ENCODE measurements at places on chromosomes 7 and 10.

DNA sequence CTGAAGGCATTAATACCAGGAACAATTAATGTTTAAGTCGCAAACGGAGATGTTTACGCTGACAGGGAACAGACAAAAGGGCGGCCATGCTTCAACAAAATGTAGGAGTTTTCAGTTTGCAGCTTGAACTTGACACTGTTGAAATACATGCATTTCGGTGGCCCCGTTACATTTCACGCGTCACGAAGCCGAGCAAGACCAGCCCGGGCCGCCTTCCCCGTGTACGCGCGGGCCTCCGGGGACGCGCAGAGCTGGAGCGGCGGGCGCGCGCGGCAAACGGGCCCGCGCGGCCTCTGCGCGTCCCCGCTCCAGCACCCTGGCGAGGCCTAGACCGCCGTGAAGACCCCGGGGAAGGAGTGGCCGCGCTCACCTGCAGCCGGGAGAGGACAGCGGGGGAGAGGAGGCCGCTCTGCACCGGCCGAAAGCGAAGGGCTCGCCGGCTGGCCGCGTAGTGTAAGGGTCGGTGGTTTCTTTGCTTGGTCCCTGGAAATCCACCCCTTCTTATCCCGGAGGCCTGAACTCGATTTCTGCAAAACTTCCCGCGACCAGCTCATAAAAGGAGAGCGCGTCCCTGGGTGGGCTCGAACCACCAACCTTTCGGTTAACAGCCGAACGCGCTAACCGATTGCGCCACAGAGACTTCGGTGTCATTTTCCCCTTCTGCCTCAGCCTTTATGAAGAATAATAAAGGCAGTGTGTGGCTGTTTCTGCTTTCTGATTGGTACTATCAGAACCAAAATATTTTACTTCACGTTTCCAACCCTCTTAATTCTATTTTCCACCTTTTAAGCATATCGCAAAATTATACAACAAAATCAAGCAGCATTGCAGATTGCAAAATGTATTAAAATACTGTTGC lies 11.4 kb upstream of the EBLN1 start:
- peak; percentile 88 for DNase-seq
- no peaks in the 10 kb centered on the region for H3K36me3 ChIP-seq
- H3K4me3 ChIP-seq: peak overlapping the region; percentile 83
- H3K4me1 ChIP-seq: no peaks in the 10 kb centered on the region
- no peaks in the 10 kb centered on the region for H3K27me3 ChIP-seq
- peak overlapping the region; percentile 94 for H3K27ac ChIP-seq

DNA sequence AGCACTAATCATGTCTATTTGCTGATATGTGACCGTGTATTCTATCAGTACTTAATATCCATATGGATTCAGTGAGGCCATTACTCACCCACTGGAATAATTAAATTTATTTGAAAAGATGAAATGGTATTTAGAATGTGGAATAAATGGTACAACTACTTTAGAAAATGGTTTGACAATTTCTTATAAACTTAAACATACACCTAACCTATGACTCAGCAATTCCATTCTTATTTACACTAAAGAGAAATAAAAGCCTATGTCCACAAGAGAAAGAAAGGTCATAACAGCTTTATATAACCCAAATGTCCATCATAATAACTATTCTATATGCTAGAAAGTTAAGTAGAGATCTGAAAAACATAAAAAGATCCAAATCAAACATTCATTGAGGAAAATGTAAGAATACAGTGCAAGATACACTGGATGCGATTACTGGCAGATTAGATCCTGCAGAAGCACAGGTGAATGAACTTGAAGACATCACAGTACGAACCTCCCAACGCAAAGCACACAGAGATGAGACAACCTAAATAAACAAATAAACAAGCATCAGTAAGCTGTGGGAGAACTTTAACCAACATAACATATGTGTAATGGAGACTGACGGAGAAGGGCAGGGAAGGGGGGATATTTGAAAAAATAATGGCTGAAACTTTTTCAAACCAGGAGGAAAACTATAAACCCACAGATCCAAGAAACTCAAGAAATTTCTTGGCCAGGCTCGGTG lies 51.9 kb downstream of the TNS3 start:
- H3K27ac ChIP-seq: no peak overlapping the region
- no peak overlapping the region for H3K4me3 ChIP-seq
- H3K27me3 ChIP-seq: no peaks in the 10 kb centered on the region
- DNase-seq: no peak

DNA sequence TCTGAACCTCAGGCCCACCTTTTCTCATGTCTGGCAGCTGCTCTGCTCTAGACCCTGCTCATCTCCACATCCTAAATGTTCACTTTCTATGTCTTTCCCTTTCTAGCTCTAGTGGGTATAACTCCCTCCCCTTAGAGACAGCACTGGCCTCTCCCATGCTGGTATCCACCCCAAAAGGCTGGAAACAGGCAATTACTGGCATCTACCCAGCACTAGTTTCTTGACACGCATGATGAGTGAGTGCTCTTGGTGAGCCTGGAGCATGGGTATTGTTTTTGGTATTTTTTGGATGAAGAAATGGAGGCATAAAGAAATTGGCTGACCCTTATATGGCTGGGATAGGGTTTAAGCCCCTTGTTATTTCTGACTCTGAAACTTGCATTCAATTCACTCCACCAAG lies 156.0 kb downstream of the EGFR start:
- H3K4me3 ChIP-seq: no peak overlapping the region
- peaks cover 49% of the 10 kb centered on the region for H3K36me3 ChIP-seq
- H3K4me1 ChIP-seq: no peaks in the 10 kb centered on the region
- no peak for DNase-seq

DNA sequence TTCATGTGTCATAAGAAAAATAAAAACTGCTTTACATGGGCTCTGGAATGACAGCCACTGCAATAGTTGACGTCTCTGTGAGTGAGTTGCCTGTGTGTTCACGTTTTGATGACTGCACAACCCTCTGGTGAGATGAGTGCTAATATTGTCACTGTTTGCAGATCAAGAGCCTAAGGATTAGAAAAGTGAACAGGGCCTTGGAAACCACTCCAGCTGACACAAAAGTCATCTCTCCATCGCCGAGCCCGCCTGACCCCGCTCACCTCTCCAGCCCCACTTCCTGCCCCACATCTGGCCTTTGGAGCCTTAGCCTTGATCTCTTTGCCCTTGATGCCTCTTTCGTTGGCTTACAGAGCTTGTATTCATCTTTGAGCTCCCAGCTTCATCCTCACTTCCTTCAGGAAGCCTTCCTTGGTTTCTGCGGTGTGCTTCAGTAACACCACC lies 351.7 kb downstream of the TCERG1L start:
- H3K27me3 ChIP-seq: no peaks in the 10 kb centered on the region
- H3K36me3 ChIP-seq: no peaks in the 10 kb centered on the region
- H3K27ac ChIP-seq: no peak overlapping the region
- no peaks in the 10 kb centered on the region for H3K4me1 ChIP-seq
- no peak overlapping the region for H3K4me3 ChIP-seq
- DNase-seq: no peak

- H3K27me3 ChIP-seq: no peaks in the 10 kb centered on the region
- no peak overlapping the region for H3K27ac ChIP-seq
- H3K4me1 ChIP-seq: no peaks in the 10 kb centered on the region
- DNase-seq: no peak
Observed at GRCh38 chr7:138477581-138477980, 17.5 kb downstream of the TRIM24 start.

GRCh38 chr10:69495666-69496065 lies 44.4 kb downstream of the TSPAN15 start:
- H3K27ac ChIP-seq: no peak overlapping the region
- H3K4me1 ChIP-seq: no peaks in the 10 kb centered on the region
- H3K36me3 ChIP-seq: no peaks in the 10 kb centered on the region
- peaks cover 2% of the 10 kb centered on the region for H3K27me3 ChIP-seq
- DNase-seq: no peak

- no peak overlapping the region for H3K27ac ChIP-seq
- H3K4me3 ChIP-seq: no peak overlapping the region
- no peaks in the 10 kb centered on the region for H3K4me1 ChIP-seq
- H3K36me3 ChIP-seq: no peaks in the 10 kb centered on the region
- DNase-seq: no peak
Observed at GRCh38 chr10:27252267-27253000, 11.8 kb upstream of the ACBD5 start.
